ENCODE measurements at places on chromosomes 1 and 21.

- no peak for DNase-seq
Measured at GRCh38 chr1:59317343-59317742, 20.4 kb downstream of the FGGY start.

DNA sequence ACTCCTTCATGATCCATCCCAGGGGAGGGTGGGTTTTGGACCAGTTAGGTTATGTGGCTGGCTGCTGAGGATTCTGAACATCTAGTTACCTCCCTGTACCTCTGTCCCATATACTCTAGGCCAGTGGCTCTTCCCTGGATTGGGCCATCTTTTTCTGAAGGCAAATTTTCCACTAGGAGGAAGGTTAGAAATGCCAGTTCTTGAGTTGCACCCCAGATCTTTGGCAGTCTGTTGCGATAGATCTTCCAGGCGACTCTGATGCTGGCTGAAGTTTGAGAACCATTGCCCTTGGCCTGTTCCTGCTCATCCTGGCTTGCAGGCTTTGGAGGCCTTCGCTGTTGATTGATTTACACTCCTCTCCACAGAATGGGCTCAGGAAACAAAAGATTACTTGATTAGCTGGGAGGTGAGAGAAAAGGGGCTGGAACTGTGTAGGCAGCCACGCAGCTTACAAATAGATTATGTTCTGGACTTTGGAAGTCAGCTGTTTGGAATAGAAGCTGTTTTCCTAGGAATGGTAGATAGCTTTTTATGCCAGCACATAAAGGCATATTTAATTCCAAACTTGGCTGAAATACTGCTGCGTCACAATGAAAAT is 110.1 kb downstream of the MRPS6 start:
- no peak for DNase-seq

- DNase-seq, result no peak
Measured at GRCh38 chr21:36754241-36754898, 55.5 kb downstream of the SIM2 start.

DNA sequence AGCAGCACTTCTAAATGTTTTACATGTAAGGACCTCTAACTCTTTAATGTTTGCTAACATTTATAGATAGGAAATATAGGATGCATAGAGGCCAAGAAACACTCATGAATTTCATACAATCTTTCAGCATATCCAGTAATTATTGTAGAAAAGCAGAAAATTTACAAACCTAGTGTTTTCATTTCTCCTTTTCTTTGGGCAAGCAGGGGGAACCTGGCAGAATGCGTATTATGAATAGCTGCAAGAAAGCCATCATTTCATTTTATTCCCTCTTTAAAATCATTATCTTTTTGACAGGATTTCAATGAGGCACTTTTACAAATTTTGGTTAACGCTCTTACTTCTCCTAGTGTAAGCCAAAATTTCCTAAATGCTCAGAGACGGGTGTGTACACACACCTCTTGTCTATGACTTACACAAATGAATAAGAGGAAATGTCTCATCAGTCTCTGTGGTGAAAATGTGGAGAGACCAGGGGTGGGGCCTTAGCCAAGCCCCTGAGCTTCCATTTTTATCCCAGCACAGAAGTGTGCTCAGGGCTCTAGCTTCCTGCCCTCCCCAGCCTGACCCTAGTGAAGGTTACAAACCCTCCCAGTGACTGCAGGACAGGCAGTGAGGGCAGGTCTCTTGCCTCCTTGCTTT is 91.6 kb downstream of the LRRC8C start:
- DNase-seq, result peak; percentile 43

DNA sequence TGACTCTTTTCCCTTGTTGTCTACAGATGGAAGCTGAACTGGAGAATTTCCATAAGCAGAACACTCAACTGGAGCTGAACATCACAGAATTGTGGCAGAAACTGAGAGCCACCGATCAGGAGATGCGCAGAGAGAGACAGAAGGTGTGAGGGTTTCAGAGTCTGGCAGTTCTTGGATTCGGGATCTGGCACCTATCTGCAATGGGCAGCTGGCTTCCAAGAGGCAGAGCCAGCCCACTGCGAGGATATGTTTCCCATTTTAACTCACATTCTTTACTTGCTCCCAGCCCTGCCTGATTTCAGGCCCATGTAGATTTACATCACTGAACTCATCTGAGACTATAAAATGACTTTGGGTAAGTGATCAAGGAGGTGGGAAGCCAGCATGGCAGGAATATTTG is 37.3 kb upstream of the TMEM125 start:
- DNase-seq, result no peak

- no peak for DNase-seq
Measured at GRCh38 chr1:56654126-56654923, 9.2 kb downstream of the PRKAA2 start.

GRCh38 chr1:219347376-219347775 is 173.7 kb downstream of the LYPLAL1 start:
- no peak for DNase-seq

GRCh38 chr21:39348355-39349210 is at the start of gene HMGN1:
TSS of gene HMGN1 (minus strand) at chr21:39349088. CDS start at chr21:39348917, 171 bp downstream.
- DNase-seq, result peak; percentile 92

DNA sequence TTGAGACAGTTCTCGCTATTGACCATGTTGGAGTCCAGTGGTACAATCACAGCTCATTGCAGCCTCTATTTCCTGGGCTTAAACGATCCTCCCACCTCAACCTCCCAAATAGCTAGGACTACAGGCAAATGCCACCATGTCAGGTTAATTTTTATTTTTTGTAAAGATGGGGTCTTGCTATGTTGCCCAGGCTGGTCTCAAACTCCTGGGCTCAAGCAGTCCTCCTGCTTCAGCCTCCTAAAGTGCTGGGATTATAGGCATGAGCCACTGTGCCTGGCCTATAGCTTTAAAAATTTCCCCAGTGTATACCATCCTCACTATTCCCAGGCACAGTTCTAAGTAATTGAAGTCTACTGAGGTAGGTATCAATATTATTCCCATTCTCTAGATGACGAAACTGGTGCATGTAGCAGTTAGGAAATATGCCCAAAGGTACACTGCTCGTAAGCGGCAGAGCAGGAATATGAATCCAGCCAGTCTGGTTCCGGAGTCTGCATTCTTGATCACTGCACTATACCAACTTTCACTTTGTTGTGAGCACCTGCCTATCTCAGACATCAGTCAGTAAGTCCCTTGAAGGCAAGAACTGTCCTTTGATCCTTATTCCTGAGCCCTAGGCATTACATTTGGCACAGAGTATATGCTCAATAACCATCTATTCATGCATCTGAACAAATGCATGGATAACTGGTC is 11.5 kb upstream of the SRP9 start:
- no peak for DNase-seq

GRCh38 chr1:1371746-1372711 is 3.0 kb downstream of the AURKAIP1 start:
- peak; percentile 85 for DNase-seq

DNA sequence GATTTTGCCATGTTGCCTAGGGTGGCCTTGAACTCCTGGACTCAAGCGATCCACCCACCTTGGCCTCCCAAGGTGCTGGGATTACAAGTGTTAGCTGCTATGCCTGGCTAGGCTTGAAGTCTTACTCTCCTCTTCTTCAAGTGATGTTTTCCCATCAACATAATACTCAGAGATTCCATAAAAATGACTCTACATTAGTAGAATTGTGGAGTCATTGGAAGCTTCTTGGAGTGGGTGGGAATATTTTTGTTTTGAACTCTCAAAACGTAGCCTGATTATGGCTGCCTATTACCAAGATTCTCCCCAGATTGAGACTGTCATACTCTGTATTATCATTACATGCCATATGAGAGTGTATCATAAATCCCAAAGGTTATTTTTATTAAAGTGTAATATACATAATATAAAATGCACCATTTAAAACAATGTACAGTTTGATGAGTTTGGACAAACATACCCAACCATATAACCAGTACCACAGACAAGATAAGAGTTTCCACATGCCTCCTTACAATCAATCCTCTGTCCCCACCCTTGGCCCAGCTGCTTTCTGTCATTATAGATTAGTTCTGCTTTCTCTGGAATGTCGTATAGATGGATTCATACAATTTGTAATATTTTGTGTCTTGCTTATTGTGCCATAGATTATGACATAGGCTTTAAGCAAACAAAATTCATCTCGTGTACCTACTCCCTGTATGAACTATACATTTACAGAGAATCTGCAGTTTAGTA is 8.0 kb upstream of the DNM3 start:
- no peak for DNase-seq

GRCh38 chr1:152000964-152001630 is 7.4 kb upstream of the S100A10 start:
- DNase-seq, result no peak

GRCh38 chr1:220767312-220768125 is 19.2 kb upstream of the MTARC1 start:
- DNase-seq, result no peak

- peak; percentile 71 for DNase-seq
Measured at GRCh38 chr1:25520446-25521061, 22.9 kb upstream of the LDLRAP1 start.

GRCh38 chr1:236081546-236082227 is 16.8 kb upstream of the NID1 start:
- DNase-seq, result no peak
